ENCODE measurements at places on chromosomes 13 and 19.

- no peak for DNase-seq
Observed at GRCh38 chr13:50707628-50708027, 135.9 kb downstream of the DLEU7 start.

GRCh38 chr13:109400209-109400608 lies 386.2 kb downstream of the IRS2 start:
- DNase-seq, result no peak

- DNase-seq, result no peak
Observed at GRCh38 chr19:45848922-45849321, 14.0 kb downstream of the SYMPK start.

DNA sequence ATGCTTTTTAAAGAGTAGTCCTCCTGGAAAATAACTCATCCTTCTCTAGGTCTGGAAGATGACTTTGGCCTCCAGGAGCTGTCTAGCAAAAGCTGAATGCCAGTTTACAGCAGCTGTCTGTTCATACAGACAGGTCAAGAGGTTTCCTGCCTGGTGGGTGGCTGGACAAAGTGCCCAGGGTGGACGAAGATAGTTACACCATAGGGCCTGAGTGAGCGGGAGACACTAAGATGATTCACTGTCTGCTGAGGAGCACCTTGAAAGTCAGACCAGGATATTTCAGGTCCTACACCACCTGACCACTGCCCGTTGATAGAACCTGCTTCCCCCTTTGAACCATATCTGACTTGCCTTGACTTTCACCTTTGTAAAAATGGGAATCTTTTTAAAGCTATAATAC lies 49.2 kb upstream of the RCBTB2 start:
- no peak for DNase-seq

DNA sequence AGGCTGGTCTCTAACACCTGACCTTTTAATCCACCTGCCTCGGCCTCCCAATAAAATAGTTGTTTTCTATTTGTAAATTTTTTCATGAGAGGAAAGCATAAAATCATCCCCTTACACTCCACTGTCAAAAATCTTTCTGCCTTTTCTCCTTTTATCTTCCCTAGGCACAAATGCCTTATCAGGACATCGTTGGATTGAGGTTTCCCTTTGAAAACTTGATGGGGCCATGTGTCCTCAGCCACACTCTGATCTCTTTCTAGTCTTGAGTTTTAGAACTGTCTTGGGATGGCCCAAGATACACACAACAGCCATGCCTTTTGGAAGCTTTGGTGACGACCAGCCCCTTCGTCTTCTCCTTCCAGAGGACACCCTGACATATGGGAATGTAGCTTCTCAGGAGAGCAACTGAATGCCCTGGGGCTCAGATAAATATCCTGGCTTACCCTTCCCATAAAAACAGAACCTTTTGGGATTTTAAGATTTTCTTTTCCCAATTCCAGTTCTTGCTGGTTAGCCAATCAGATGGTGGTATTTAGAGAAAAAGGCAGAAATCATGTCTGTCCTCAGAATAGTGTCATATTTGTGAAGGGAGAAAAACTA lies 112.4 kb downstream of the ZNF429 start:
- no peak for DNase-seq

GRCh38 chr13:24644036-24644435 lies 36.2 kb upstream of the ATP12A start:
- no peak for DNase-seq

Data from stimulated activated CD8-positive, alpha-beta memory T cell treated with anti-CD3 and anti-CD28 coated beads, Interleukin-12 subunit alpha, Interleukin-12 subunit beta, amount 100 ng/mL, for 4 hours (primary cell).